Vagina (tissue), 2 donors: ENCODE measurements at places on chromosomes 4 and X.
A peak's percentile ranks its signal among the peaks of the same experiment; 100 is the strongest.

GRCh38 chr4:101795704-101796103 is 5.2 kb downstream of the BANK1 start:
- no peaks in the 10 kb centered on the region for H3K36me3 ChIP-seq
- no peak overlapping the region for H3K4me3 ChIP-seq
- H3K27ac ChIP-seq = no peak overlapping the region
- no peak for DNase-seq
- no peaks in the 10 kb centered on the region for H3K27me3 ChIP-seq

- peaks cover 9% of the 10 kb centered on the region for H3K4me1 ChIP-seq
- peak overlapping the region; percentile 7 for H3K4me3 ChIP-seq
- H3K27ac ChIP-seq = peak overlapping the region; percentile 59
- no peaks in the 10 kb centered on the region for H3K27me3 ChIP-seq
- H3K36me3 ChIP-seq = no peaks in the 10 kb centered on the region
- no peak for DNase-seq
These were observed 679.9 kb downstream of the RPA4 start for GRCh38 chrX:97563531-97564133.

- H3K27ac ChIP-seq = no peak overlapping the region
- no peak overlapping the region for H3K4me3 ChIP-seq
- no peaks in the 10 kb centered on the region for H3K27me3 ChIP-seq
- DNase-seq = no peak
These were observed 3.0 kb downstream of the STARD8 start for GRCh38 chrX:68650491-68650890.

DNA sequence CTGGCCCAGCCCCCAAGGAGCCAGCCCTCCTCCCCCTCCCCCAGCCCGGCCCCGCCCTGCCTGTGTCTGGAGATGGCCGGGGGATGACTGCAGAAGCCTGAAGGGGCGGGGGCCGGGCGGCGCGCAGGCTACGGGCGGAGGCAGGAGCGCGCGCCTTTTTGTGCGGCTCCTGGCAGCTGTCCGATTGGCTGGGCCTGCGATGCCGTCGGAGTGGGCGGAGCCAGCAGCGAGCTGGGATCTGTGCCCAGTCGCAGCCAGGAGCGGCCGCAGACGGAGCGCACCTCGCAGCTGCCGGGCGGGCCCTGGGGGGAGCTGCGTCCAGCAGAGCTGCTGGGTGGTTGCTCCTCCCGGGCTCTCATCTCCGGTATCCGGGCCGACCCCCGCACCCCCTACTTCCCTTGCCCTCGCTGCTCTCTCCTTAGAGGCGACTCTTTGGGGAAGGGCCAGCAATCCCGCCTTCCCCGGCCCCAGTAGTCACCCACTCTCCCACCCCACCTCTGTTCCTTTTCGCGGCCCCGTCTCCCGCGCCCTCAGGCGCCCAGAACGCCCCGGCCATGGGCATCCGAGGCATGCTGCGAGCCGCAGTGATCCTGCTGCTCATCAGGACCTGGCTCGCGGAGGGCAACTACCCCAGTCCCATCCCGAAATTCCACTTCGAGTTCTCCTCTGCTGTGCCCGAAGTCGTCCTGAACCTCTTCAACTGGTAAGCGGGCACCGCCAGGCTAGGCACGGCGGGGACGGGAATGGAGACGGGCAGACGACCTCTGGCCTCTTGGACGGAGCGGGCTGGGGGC is at the start of gene GABRQ:
GABRQ (plus strand) TSS at position 247 of the 794 bp plus-strand sequence; CDS start at position 555, 308 bp downstream.
- H3K4me1 ChIP-seq = peaks cover 4% of the 10 kb centered on the region
- DNase-seq = peak; percentile 91
- H3K27ac ChIP-seq = no peak within 1 kb of the TSS
- H3K36me3 ChIP-seq = no peaks in the 10 kb centered on the region

DNA sequence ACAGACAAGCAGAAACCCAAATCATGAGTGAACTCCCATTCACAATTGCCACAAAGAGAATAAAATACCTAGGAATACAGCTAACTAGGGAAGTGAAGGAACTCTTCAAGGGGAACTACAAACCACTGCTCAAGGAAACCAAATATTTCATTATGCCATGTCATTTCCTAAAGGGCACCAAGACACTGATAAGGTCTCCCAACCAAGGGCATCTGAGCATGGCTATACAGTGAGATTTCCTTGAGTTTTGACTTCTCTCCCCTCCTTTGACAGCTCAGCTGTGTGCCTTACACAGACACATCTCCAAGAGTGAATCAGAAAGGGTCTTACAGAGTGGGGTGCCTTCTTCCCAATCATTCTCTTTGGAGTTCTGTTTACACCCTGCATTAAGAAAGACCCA is 40.4 kb downstream of the PCDH7 start:
- H3K36me3 ChIP-seq = no peaks in the 10 kb centered on the region
- DNase-seq = no peak
- no peaks in the 10 kb centered on the region for H3K27me3 ChIP-seq
- H3K4me1 ChIP-seq = peaks cover 16% of the 10 kb centered on the region

- H3K4me3 ChIP-seq = no peak overlapping the region
- no peak for DNase-seq
- no peaks in the 10 kb centered on the region for H3K36me3 ChIP-seq
- no peak overlapping the region for H3K27ac ChIP-seq
These were observed 91.5 kb downstream of the ELOVL6 start for GRCh38 chr4:110106931-110107296.

DNA sequence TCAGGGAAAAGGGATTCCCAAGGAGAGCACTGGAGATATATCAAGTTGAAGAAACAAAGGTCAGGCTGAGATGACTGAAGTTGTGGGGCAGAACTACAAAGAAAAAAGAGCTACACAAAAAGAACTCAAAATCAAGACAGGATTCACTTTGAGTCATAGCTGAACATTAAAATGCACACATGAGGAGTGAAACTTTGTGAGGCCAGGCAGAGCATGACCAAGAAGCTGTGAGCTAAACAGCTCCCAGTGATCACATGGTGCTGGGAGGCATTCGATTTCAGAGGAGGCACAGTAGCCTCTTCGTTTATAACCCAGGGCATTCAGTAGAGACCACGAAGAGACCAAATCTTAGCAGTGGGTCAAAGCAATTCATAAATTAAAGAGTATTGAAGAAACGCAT is 145.3 kb downstream of the ATRX start:
- H3K27ac ChIP-seq = no peak overlapping the region
- no peaks in the 10 kb centered on the region for H3K27me3 ChIP-seq
- H3K36me3 ChIP-seq = peaks cover 7% of the 10 kb centered on the region

DNA sequence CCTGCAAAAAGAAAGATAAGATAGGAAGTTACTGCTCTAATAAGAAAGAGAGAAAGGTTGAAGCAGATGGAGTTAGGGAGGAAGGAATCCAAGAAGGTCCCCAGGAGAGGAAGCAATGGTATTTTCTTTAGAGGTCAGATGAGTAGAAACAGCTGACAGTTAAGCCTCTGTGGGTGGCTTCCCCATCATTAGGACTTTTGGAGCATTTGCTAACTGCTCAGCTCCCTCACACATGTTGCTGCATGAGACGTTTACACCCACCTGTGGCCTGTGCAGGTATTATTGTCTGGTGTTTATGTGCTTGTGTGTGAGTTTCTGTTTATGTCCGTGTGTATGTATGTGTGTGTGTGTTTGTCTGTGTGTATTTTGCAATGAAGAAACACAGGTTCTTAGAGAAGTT is 346.8 kb downstream of the RAB28 start:
- H3K4me3 ChIP-seq = no peak overlapping the region
- H3K36me3 ChIP-seq = no peaks in the 10 kb centered on the region
- H3K4me1 ChIP-seq = no peaks in the 10 kb centered on the region
- no peaks in the 10 kb centered on the region for H3K27me3 ChIP-seq
- no peak overlapping the region for H3K27ac ChIP-seq

- no peak overlapping the region for H3K4me3 ChIP-seq
- H3K27me3 ChIP-seq = no peaks in the 10 kb centered on the region
- H3K27ac ChIP-seq = no peak overlapping the region
- H3K36me3 ChIP-seq = no peaks in the 10 kb centered on the region
- H3K4me1 ChIP-seq = no peaks in the 10 kb centered on the region
These were observed 526.3 kb upstream of the FAM241A start for GRCh38 chr4:111618908-111619307.
